ENCODE measurements at places on chromosomes 13 and 19. TPM values are rescaled to one million over a fixed set of nuclear protein-coding genes. Genes with fewer than 3 reads are reported as not detected.

DNA sequence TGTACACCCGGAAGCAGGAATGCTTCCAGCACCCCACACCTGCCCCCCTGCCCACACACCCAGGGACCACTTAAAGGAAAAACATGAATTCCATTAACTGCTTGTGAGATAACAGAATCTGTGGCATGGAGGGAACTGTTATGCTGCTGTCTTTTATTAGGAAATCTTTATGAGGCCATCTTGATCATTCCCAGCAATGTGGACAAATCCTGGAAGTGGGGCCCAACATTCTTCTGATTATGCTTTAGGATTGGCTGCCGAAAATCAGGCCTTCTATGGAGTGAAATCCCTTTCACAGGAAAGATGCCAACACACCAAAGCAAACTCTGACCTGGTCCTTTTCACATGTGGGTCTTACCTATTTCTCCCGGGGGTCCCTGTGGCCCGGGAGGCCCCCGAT, 114.5 kb downstream of the COL4A1 start:
- DNase-seq = no peak

- no peak for DNase-seq
Measured at GRCh38 chr13:54449922-54450321, 1421.3 kb downstream of the OLFM4 start.

DNA sequence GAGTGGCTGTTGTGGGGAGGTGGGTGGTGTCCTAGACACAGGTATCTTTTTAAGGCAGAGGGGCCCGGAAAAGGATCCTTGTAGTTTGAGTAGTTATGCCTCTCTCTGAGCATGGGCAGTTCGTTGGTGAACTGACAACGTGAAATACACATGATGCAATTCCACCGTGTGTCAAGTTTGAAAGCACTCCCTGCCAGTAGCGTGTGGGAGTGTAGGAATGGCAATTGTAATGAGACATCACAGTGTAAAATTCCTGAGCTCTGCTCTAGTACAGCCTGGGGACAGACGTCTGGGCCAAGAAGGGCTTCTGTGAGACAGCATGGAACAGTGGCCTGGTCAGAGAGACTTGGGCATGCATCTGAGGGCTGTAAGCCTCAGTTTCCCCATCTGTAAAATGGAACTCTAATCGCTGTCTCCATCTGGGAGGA, 10.4 kb upstream of the ASF1B start:
- no peak for DNase-seq

GRCh38 chr13:113086031-113086750, 19.4 kb upstream of the F7 start:
- no peak for DNase-seq

DNA sequence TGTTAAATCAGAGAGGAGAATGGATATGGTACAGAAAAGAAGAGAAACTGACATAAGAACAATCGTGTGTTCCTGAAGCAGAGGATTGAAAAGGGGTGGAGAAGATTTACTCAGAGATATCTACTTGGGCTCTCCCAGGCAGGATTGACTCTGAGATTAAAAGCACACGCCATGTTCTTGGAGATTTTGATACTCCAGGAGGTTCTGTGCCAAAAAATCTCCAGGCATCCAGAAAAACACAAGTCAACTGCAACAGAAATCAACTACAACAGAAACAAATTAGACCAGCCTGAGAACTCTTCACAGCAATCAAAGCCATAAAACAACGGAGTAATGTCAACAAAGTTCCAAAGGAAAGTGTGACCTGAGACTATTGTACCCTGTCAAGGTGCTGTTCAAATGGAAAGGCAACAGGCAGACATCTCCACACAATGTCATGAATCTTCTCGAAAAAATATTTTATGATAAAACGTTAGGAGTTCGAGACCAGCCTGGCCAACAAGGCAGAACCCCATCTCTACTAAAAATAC, 104.2 kb downstream of the UBL3 start:
- DNase-seq = no peak

GRCh38 chr13:49435992-49436391, 7.9 kb downstream of the CAB39L start:
- DNase-seq = no peak

DNA sequence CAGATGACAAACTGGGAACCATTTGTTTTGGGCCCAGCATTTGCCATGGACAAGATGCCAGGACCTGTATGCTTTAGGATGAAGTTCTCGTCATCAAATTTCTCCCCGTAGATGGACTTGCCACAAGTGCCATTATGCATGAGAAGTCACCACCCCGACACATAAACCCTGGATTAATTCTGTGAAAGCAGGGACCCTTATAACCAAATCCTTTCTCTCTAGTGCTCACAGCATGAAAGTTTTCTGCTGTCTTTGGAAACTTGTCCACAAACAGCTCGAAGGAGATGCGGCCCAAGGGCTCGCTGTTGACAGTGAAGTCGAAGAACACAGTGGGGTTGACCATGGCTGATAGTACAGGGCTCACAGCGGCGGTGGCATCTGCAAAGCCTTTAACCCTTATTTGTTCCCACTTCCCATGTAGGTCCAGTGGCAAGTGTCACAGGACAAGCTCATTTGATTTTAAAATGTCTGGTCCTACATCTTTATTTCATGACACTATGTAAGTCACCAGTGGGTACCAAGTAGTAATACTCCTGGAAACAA, 75.2 kb upstream of the MIR17HG start:
- no peak for DNase-seq

Gene NDUFS7
- 98.8 TPM for total RNA-seq

Gene PTGIR
- 217 TPM for total RNA-seq

Gene CEACAM21
- 38.5 TPM for total RNA-seq

Gene KLHL1
- not detected for total RNA-seq

Gene YIPF2
- total RNA-seq = 29.5 TPM

Gene TMC4
- total RNA-seq = 0.73 TPM

Gene DPP9
- total RNA-seq = 93.6 TPM
